ENCODE measurements at places on chromosomes 16 and 17.

DNA sequence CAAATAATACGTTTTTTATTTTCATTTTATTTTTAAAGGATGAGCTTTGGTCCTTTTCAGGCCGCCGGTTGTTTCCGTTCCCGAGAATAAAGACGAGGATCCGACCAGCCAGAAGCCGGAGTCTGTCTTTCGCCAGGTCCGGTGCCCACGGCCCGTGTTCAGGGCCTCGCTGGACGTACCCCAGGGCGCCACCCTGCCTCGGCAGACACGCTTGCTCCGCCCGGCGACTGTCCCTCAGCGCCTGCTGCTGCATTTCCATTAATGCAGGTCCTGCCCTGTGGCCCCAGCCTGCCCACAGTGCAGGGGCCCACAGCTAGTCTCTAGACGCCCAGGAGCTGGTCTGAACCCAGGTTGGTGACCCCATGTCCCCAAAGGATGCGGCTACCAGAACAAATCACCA, 15.6 kb downstream of the METRNL start:
- no peak for DNase-seq

GRCh38 chr17:58338841-58339754, 10.5 kb upstream of the TSPOAP1 start:
- peak; percentile 51 for DNase-seq

DNA sequence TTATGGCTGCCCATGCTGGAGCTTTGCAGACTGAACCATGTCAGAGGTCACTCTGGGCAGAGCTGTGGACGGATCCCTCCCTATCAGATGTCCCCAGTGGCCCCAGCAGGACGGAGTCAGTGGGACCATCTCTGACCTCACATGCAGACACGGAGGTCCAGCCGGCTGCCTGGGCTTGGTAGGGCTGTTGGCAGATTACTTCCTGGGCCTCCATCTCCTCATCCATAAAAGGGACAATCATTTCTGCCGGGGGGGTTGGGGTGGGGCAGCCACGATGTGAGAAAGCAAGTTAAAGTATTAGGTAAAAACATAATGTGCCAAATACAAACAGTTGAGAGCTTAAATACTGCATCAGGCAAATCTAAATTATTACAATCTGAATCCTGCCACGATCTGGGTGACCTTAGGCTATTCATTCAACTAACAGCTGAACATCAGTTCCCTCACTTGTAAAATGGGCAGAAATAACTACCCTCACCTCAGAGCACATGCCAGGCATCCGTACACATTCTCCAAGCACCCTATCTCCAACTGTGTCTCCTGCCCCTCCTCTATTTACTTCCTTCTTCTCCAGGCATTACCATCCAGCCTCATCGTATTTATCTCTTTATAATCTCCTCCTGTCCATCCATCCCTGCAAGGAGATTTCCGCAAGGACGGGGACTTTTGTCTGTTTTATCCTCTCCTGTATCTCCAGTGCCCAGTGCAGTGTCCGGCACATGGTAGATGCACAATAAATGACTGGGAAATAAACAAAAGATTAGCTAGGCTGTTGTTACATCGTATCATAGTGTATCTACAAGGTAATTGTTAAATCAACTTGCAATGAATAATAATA, 192.3 kb upstream of the FOXF1 start:
- no peak for DNase-seq

- DNase-seq, result no peak
Measured at GRCh38 chr16:46844771-46845170, 13.8 kb upstream of the C16orf87 start.

GRCh38 chr17:68601565-68602288, 560 bp upstream of the FAM20A start:
- no peak for DNase-seq

DNA sequence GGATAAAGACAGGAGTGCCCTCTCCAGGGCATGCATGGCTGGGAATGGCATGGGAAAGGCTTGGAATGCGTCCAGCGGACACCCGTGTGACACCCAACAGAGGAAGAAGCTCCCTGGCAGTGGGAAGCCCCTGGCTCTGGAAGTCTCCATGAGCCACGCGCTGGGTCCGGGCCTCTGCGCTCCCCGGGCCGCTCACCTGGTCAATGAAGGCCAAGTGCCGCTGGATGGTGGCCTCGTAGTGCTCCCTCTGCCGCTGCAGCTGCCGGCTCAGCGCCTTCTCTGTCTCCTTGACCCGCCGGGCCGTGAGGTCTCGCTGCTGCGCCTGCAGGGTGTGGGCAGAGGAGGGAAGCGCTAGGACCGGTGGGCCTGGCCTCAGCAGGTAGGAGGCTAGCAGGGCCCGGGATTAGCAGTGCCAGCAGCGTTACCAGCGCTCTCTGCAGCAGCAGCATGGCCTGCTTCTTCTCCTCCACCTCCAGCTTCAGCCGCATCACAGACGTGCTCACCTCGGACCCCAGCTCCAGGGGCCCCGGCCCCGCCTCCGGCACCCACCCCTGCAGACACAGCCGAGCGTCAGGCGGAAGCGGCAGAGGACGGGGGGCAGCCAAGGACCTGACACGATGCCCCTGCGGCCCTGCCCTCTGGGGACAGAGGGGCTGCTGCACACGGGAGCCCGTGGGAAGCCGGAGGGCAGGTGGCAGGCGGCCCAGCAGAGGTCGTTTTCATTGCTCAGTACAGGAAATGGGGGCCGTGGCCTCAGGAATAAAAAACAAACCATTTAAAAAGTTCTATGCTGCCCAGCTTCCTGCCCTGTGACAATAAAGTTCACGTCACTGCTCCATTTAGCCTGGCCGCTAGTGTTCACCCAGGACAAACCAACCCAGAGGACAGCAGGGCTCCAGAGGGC, 26.0 kb downstream of the CEP131 start:
- no peak for DNase-seq

GRCh38 chr16:78198288-78198687, 98.8 kb downstream of the WWOX start:
- no peak for DNase-seq

DNA sequence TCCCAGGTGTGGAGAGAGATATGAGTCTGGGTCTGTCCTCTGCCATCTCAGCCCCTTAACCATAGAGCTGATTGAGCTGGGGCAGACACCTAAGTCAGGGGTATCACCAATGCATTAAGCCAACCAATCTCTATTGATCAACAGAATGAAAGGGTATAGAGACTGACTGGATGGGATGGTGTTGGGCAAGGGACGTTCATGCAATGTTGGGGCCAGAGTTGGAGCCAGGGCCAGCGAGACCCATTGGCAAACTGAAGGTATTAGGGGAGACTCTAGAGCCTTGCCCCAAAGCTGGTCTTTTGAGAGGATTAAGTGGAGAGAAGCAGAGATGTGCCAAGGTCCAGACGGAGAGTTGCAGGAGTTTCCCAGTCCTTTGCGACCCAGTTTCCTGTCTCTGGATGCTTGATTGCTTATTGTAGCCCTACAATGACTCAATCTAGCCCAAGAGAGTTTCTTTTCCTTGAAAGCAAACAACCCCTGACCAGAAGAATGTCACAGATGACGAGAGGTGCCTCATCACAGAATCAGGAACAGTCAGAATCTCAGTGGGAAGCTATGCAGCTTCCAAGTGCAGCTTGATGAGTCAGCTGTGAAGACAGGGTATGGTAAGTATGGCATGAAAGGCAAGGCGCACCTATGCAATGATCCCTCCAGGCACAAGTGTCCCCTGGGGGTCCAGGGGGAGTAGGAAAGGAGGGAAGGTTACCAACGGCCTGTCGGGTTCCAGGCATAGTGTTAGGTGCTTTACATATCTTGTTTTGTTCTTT, 137.2 kb downstream of the UTP18 start:
- no peak for DNase-seq

DNA sequence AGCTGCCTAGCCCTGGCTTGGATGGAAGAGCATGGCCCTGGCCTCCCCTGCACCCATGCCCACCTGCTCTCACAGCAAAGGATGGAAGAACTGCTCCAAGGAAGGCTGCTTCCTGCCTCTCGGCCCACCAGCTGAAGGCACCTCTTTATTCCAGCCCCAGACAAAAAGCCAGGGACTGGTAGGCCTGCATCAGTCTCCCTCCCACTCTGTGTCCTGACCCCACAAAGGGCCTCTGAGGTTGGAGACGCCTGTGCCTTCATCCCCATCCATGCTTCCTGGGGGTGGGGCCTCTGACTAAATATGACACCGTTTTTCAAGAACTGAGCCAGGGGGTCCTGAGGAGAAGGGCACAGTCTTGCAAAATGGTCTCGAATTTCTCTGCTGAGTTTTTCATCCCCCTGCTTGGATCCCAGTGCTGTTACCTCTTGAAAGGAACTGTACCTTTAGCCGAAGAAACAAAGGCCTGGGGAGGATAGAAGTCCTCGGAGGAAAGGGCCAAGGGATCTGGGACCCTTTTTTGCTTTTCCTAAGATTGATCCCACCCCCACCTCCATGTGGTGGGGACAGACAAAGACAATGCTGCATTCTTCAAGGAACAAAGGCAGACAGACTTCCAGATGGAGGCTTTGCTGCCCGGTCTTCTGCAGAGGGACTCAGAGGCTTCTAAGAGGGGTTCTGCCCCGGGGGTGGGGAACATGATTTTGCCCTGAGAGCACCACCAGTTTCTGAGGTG, 5.2 kb downstream of the C17orf50 start:
- DNase-seq, result no peak

DNA sequence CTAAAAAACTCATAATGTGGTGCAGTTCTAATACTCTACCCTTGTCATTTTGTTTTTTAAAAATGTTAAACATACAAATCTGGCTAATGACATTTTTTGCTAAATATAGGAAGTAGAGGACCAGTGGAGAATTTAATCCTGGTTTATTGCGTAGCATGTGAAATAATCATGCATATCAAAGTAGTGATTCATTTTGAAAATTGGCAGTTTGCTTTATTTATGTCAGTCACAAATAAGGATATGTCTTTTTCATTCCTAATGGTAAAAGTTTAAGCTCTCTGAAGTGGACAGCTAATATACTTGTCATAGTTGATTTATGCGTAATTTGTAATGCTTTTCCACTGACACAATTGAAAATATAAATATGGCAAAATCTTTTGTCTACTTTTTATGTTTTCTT, 224.2 kb downstream of the BCAS3 start:
- no peak for DNase-seq

- DNase-seq, result no peak
Measured at GRCh38 chr16:7584561-7584960, 251.9 kb downstream of the RBFOX1 start.

GRCh38 chr17:27531469-27531961, 75.3 kb downstream of the KSR1 start:
- no peak for DNase-seq

DNA sequence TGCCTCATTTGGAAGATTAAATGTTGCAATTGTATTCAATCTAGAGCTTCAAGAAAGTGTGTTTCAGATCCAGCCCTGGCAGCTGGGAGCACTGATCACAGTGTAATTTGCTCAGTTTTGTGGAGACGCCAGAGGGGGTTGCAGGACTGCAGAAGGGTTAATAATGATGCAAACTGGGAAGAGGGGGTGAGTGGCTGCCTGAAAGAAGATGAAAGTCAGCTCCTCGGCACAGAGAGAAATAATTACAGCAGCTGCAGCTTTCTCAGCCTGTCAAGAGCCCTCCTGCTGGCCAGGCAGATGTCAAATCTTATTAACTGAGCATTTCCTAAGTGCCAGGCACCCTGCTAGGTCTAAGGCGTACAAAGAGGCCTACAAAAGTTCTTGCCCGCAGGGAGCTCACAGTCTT, 97.7 kb downstream of the ZNF18 start:
- DNase-seq, result no peak

GRCh38 chr17:35586569-35587073, 501 bp upstream of the AP2B1 start:
- DNase-seq, result no peak

- peak; percentile 53 for DNase-seq
Measured at GRCh38 chr17:7549401-7550055, 670 bp downstream of the TNFSF12 start.

GRCh38 chr17:13550291-13550690, 51.4 kb downstream of the HS3ST3A1 start:
- no peak for DNase-seq

- DNase-seq, result no peak
Measured at GRCh38 chr17:2365132-2365531, 27.8 kb downstream of the SGSM2 start.

- DNase-seq, result no peak
Measured at GRCh38 chr17:7383371-7383741, 2.5 kb downstream of the TNK1 start.

DNA sequence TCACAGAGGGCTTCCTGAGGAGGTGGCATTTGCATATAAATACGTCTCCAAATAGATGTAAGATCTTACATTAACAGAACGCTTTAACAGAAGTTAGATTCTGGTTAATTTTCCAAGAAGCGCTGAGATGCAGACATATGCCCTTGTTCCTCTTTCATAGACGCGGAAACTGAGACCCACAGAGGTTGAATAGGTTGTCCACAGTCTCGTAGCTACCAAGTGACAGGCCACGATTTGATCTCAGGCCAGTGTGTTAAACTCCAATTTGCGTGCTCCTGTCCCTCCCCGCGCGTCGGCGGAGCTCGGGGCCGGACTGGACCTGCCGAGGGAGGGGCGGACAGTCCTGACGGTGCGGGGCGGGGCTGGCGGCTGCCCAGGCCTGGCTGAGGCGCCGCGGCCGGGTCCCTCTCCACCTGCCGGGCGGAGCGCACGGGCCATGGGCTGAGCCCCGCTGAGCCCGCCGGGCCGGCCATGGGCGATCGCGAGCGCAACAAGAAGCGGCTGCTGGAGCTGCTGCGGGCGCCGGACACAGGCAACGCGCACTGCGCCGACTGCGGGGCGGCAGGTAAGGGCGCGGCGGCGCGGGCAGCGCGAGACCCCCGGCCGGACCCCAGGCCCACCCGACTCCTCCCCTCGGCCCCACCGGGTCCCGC, at the start of gene ADAP2:
Gene ADAP2 (plus strand): TSS at position 402 of the 653 bp plus-strand sequence. CDS start 70 bp downstream, at position 472.
- no peak for DNase-seq

DNA sequence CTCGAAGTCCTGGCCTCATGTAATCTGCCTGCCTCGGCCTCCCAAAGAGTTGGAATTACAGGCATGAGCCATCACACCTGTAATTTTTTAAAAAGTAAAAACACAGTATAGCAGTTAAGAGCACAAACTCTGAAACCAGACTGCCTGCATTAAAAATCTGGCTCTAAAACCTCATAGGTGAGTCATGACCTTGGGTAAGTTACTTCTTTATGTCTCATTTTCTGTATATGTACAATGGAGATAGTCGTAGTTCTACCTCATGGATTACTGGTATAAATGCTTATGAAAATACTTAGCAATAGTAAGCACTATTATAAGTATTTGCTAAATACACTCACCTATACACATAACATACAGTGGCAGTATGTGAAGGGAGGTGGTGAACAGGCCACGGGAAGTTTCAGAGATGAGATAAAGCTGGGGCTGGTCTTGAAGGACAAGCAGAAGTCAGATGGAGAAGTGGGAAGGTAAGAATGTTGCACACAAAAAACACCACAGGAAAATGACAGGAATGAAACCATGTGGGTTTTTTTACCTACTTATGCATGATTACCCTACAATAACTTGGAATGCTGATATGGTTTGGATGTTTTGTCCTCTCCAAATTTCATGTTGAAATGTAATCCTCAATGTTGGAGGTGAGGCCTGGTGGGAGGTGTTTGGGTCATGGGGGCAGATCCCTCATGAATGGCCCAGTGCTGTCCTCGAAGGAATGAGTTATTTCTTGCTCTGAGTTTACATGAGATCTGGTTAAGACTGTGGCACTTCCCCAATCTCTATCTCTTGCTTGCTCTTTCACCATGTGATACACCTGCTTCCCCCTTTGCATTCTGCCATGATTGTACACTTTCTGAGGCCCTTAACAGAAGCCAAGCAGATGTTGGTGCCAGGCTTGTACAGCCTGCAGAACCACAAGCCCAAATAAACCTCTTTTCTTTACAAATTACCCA, 33.9 kb downstream of the ZNF652 start:
- DNase-seq, result no peak
